ENCODE measurements at places on chromosomes 3 and 15.

- DNase-seq, result no peak
These were observed 39.5 kb upstream of the GOLGA6B start for GRCh38 chr15:72614810-72615532.

- no peak for DNase-seq
These were observed 34.8 kb downstream of the COMMD2 start for GRCh38 chr3:149717391-149718056.

- no peak for DNase-seq
These were observed 20.6 kb downstream of the CHD2 start for GRCh38 chr15:92920595-92921161.

DNA sequence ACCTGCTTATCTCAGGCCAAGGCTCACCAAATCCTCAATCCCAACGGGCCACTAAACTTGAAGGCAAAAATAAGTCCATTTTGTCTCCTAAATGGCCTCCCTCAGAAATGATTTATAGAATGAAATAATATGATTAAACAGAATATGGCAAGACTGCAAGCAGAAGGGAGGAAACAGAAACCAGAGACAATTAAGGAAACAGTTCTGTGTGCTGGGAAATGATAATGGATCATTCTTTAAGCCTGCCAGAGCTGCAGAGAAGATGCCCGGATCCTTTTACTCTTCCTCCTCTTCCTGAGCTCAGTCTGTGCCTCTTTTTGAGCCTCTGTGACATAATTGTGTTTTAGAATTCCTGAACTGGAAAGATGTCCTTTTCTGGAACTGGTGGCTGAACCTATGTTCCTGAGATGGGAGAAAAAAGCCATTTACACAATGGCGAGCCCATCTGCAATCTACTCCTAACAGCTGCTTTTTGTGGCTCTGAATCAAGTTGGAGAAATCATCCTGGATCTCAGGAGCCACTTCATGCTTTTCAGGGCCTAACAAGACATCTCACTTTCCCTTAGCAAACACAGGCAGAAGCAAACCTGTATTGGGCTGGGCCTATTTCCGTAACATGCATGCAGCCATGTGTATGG is 2.8 kb upstream of the ABHD2 start:
- no peak for DNase-seq

DNA sequence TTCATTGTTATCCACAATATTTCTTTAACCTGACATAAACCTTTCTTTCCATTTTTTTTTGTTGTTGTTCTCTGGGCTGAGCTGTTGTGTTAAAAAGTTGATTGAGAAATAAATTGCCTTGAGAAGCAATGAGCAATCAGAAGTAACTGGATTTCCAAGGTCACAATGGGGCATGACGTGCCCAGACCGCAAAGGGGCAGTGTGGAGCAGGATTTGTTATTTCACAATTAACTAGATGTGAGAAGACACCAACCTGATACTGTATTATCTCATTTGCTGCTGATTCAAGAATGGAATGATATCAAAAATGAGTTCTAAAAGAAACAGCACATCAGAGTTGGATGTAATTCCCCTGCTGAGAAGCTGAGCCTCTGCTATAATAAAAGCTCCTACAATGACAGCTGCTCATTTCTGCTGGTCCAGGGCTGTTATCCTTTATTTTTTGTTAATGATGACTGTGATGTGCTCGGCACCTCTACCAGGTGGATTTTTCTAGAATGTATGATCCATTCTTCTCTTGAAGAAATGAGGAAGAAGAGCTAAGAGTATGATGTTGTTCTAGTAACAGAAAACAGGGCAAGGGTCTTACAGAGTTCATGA is 28.1 kb downstream of the CPNE4 start:
- no peak for DNase-seq

- no peak for DNase-seq
These were observed 17.3 kb downstream of the IGF2BP2 start for GRCh38 chr3:185807445-185808068.

GRCh38 chr3:16254916-16255315 is 9.8 kb downstream of the DPH3 start:
- DNase-seq, result no peak

- no peak for DNase-seq
These were observed 46.0 kb downstream of the PPCDC start for GRCh38 chr15:75069301-75069925.

- DNase-seq, result no peak
These were observed 133.5 kb upstream of the ONECUT1 start for GRCh38 chr15:52923626-52924025.

DNA sequence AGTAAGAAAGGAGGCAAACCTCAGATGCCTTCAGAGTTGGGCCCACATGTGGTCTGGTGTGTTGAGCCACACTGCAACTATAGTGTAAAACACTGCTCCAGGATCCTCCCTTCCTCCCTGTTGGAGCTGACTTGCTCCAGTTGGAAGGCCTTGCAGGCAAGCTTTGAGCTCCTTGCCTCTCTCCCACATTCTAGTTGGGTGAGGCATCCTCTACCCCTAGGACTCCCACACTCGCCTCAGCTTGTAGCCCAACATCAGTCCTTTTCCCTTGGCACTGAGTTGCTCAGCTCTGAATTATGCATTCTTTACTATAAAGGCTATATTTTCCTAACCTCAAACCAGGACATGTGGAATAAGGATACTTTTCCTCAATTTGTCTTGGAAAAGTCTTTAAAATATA is 143.9 kb downstream of the NECTIN3 start:
- DNase-seq, result no peak

DNA sequence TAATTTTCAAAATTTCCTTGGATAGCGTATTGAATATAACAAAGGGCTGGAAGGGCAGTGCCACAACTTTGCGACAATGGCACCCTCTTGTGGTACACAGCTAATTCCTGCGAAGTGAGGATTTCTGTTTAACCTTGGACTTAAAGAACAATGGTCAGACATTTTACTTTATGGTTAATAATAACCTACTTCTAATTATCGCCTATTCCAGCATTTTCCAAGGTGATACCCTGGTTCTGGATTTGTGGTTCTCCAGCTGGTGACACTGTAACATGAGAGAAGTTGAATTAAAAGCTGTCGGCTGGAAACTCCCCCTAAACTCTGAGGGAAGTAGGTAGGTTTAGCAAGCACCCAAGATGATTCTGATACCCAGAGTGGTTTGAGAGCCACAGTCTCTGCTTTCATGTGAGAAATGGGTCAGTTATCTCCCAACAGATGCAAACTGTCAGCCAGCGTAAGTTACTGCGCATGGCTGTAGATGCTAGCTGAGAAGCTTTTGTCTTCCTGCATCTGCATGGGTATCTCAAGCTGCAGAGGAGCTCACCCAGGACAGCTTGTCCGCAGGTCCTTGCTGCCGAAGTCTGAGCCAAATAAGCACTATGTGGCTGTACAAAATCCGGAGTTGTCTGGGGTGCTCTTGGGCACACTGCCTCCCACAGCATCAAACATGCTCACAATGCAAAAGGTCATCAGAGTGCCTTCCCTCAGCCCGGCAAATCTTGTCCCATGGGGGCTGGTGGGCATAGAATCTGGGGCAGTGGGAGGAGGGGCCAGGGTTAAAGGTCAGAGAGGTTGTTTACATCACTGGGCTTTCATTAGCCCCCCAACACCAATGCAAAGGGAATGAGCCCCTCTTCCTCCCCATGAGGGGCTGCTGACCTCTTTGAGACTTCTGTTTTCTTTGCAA is 6.6 kb upstream of the CHSY1 start:
- DNase-seq, result no peak

GRCh38 chr3:115615001-115615814 is 8.1 kb upstream of the GAP43 start:
- DNase-seq, result no peak

GRCh38 chr3:169871129-169871886 is 1.6 kb upstream of the LRRC31 start:
- no peak for DNase-seq

DNA sequence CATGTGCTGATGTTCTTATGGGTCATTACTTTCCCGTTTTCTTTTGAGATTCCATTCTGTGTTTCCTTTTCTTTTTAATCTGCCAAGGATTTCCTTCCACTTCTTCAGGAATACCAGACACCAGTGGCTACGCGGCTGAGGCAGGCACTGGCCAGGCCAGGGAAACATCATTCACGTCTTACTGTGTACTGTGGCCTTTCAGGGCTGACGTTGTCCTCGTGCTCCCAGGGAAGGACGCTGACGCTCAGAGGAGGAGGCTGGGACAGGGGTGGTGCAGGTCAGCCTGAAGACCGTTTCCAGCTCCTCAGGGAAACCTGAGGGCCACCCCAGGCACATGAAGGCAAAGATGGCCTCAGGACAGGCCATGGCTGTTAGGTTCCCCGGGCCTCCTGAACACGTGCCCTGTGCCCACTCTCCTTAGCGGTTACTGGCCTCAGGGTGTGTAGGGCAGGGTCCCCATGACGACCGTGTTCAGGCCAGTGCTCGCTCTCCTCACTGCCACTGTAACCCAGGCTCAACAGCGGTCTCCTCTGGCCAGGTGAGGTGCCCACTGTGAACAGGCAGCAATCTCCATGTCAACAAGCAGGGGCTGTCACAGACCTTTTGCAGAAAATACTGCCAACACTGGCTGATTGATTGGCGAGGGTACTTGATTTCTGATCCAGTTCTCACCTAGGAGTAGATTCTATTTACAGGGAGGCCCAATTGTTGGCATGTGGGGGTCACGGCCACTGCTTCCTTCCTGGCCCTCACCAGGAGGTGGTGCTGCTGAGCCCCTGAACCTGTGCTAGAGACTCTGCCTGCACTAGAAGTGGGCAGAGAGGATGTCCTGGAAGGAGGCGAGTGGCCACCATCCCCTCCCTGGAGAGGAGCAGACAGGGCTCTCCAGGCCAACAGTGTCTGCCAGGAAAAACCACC is 169.5 kb downstream of the ATP10A start:
- DNase-seq, result no peak

DNA sequence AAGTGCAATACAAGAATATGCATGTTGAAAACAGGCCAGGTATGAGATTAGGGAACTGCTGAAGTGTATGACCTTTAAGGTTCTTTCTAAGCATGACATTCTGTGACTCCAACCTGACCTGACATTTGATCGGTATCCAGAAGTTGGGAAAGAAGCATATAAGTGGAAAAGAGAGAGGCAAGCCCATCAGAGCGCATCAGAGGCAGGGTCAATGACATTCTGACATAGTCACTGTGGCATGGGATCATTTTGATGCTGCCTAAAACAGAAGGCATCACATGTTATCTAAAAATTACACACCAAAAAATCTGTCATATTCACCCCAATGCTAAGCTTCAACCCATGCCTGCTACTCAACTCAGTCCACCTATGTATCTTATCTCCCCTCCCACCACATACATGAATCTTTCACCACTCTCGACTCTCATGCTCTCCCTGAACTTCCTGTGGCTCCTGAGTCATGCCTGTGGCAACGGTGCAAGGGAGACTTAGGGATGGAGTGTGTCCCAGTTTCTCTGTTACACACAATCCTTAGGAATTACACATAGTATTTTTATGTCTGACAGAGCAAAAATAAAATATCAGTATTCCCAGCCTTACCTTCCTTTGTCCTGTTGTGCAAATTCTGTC is 20.5 kb upstream of the LRRN1 start:
- no peak for DNase-seq

DNA sequence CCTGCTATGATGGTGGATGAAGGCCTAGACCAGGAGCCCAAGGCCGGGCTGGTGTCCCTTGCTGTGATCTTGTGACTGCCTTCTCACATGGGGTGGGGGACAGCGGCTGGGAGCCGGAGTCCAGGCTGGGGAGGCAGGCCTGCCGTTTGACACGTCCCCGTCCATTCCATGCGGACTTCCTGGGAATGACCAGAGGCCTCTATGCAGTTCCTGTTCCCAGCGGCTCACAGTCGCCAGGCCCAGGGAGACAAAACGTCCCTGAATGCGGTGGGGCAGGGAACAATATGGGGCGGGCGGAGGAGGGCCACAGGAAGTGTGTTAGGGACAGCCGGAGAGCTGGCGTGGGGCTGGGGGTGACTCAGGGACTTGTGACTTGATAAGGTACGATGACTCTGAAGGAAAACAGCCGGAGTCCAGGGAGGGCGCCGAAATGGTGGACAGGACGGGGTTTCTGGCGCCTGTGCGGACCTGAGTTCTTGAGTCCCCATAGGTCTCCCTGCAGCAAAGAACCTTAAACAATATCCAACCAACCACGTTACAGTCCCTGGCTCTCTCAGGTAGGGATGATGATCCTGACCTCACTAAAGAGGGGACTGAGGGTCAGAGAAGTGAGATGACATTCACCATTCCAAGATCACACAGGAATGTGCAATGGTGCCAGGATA is 40.5 kb upstream of the SMAD6 start:
- DNase-seq, result no peak

DNA sequence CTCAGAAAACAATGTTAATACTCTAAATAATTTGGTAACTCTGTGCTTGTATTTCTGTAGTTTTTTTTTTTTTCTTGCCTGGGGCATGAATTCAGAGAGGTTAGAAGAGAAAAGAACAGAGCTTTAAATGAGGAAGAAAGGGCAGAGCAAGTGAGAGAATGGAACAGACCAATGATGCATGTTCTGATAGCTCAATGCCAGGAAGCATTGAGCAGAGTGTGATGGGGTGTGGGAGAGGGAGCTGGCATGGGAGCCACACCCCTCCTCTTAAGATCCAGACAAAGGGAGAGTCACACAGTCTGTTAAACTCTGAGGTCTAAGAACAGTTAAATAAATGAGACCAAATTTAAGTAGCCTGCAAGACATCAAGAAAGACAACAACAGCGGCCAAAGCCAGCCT is 538.6 kb downstream of the TUSC7 start:
- DNase-seq, result no peak

DNA sequence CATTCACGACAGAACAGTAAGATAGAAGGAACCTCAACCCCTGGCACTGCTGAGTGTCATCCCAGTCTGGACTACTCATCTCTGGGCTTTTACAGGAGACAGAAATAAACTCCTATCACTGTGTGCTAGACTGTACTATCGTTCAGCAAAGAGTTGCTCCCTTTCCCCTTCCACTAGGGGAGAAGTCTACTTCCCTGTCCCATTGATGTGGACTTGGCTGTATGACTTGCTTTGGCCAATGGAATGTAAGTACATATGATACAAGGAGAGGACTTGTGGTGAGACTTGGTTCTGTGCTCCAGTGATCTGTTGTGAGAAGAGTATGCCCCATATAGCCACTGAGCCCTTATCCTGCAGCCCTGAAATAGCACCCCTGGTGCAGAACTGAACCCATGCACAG is 5.3 kb upstream of the KIF7 start:
- DNase-seq, result no peak

- no peak for DNase-seq
These were observed 72.6 kb upstream of the IL12A start for GRCh38 chr3:159916052-159916451.

- no peak for DNase-seq
These were observed 264.6 kb downstream of the RORA start for GRCh38 chr15:60964527-60964926.

Measured in stimulated activated CD4-positive, alpha-beta T cell treated with anti-CD3 and anti-CD28 coated beads, Interleukin-15, amount 100 ng/mL, for 48 hours (primary cell).